ENCODE measurements at places on chromosomes 4 and X.

DNA sequence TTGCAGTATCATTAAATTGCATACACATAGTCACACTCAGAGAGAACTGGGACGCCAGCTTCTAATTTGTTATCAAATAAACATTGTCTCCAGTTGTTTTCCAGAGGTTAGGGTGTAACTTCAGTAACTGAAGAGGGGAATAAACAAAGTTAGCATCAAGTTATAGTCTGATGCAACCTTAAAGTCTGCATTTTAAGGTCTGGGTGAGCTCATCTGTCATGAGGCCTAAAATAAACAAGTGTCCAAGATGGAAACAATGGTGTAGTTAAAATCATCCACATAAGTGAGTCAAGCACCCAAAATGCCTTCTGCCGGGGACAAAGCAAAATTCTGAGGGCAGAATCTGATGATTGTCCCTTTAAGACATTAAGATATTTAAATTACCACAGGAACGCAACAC, 70.3 kb upstream of the EMCN start:
- DNase-seq: no peak

DNA sequence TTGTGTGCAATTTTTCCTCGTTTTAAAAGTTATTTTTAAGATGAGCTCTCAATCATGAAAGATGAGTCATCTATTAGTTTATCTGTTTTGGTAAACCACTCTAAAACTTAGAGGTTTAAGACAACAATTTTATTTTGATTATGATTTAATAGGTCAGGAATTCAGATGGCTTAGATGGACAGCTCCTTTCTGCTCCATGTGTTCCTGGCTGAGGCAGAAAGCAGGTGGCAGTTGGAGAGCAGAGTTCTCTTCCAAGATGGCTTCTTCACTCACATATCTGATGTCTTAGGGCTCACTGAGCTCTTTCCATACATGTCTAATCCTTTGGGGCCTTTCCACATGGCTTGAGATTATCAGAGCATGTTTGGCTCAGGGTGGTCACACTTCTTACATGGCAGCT, 48.3 kb upstream of the GRPR start:
- DNase-seq: no peak

DNA sequence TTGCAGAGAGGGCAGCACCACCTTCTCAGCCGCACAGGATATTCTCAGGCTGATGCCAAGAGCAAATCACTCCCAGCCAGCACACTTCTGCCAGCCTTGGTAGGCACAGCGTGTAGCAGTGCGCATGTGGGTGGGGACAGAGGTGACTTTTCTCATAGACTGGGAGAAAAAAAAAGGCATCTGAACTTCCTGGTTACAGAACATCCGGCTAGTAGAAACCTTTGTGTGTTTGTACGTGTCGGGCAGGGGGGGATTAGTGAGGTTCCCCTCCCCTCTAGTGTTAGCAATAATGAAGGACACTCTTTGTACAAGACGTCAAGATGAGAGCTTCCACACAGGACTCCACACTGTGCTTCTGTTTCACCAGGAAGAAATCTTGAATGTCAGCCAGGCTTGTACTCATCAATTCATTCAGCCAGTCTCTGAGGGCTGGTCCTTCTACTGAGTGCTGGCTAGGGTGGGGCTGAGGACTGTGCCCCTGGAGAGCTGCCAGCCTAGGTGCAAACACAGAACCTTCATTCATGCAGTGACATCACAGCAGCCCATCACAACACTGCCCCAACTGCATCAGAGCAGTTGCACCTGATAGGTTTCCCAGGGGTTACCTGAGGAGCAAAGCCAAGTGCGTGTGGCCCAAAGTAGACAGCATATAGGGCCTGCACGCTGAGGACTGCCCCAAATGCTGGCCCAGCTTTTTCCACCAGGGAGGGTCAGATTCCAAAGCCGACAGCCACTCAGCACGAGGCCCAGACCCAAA, 34.7 kb downstream of the SLC25A5 start:
- no peak for DNase-seq

- DNase-seq: no peak
These were observed 31.3 kb upstream of the CLDN24 start for GRCh38 chr4:183353557-183353956.

DNA sequence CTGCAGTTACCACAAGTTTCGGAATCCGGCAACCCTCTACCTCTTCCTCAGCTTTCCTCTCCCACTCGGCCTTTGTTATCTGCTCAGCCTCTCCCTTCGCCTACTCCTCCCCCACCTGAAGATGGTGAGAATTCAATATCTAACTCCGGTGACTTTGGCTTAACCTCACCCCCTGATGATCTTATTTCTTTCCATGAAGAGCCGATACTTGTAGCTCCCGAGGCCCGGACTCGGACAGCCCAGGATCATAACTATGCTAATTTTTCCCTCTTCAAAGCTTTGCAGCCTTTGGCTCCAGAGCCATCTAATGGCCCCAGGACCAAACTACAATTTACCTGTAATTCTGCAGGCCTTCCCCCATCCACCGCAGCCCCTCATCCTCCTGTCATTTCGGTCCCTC, 32.0 kb upstream of the MGST2 start:
- DNase-seq: no peak

- no peak for DNase-seq
These were observed 2.0 kb downstream of the RAPGEF2 start for GRCh38 chr4:159104694-159105414.

DNA sequence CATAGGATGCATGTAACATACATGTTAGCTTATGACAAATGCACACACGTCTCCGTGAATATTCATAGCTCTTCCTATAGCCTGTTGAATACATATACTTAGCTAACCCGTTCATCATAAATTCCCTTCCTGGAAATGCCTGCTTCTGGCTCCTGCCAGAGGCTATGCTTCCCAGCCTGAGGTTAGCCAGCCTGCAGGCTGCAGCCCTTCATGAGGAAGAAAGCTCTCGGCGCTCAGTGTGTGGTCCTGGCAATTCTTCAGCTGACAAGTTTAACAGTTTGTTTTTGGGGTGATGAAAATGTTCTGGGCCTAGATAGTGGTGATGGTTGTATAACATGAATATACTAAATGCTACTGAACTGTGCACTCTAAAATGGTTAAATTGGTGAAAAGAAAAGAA, 48.8 kb upstream of the MAN2B2 start:
- DNase-seq: no peak

- no peak for DNase-seq
These were observed 12.4 kb downstream of the SMIM14 start for GRCh38 chr4:39626261-39626660.
